ENCODE measurements at places on chromosomes 6 and 20. TPM values are rescaled to one million over a fixed set of nuclear protein-coding genes. Genes with fewer than 3 reads are reported as not detected.

GRCh38 chr20:50953196-50953595 is 5.1 kb downstream of the DPM1 start:
- H3K4me1 ChIP-seq, result peaks cover 10% of the 10 kb centered on the region
- H3K27me3 ChIP-seq, result no peaks in the 10 kb centered on the region
- no peak overlapping the region for H3K4me3 ChIP-seq
- no peak for DNase-seq

DNA sequence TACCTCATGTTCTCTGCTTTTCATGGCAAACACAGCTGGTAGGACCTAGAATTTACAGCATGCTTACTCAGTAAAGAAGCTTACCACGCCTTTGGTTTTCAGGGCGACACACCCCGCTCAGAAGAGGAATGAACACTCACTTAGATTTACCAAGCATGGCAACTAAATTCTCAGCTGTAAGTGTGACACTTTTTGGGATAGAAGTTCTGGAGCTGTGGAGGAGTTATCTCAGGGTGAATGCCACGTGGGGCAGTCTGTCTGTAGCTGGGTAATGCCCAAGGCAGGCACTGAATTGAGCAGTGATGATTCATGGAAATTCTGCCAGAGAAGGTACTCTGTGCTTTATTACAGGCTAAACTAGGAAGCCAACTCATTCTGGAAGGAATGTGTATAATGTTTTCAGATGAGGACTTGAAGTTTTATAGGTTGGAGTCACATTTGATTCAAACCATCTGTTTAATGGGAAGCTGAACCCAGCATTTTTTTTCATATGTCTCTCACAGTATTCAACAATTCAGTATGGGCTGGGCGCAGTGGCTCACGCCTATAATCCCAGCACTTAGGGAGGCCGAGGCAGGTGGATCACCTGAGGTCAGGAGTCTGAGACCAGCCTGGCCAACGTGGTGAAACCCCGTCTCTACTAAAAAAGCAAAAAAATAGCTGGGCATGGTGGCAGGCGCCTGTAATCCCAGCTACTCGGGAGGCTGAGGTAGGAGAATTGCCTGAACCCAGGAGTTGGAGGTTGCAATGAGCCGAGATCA is 3.5 kb upstream of the PRIM2 start:
- H3K4me3 ChIP-seq, result peak overlapping the region; percentile 0
- H3K4me1 ChIP-seq, result peaks cover 30% of the 10 kb centered on the region
- peak; percentile 99 for DNase-seq
- H3K27ac ChIP-seq, result peak overlapping the region; percentile 97

DNA sequence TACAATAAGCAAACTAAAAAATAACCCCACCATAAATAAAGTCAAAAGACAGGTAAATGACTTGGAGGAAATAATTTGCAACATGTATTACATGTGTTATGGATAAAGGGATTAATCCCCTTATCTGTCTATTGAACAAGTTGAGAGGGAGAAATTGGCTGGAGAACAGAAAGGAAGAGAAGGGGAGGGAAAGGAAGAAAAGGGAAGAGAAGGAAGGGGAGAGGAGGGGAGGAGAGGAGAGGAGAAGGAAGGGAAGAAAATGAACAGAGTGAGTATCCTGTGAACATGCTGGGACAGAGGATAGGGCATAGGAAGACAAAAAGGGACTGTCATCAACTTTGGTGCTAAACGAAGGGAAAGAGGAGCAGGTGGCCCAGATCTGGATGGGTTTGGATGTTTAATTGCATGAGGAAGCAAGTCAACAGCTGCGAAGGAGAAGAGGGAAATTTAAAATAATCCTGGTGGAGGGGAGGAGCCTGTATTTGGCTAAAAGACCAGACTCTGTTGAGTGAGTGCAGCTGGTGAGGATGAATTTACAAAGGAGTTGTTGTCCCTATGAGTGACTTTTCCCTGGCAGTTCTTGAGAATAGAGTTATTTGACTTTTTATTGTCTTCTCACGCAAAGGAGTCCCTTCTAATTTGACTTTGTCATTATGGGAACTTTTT is 14.2 kb upstream of the SHLD1 start:
- H3K36me3 ChIP-seq, result no peaks in the 10 kb centered on the region
- no peak overlapping the region for H3K4me3 ChIP-seq
- no peaks in the 10 kb centered on the region for H3K27me3 ChIP-seq

The E2F3 gene
- 24.8 TPM for total RNA-seq

The TRIM31 gene
- total RNA-seq, result not detected

GRCh38 chr20:50190251-50191064 is at the start of gene CEBPB:
Gene CEBPB (plus strand): TSS chr20:50190830. CDS start chr20:50191034, 204 bp downstream.
- peak within 1 kb of the TSS; percentile 98 for H3K27ac ChIP-seq
- H3K4me1 ChIP-seq, result peaks cover 27% of the 10 kb centered on the region
- no peaks in the 10 kb centered on the region for H3K36me3 ChIP-seq
- no peaks in the 10 kb centered on the region for H3K27me3 ChIP-seq
- DNase-seq, result peak; percentile 58

The SIGLEC1 gene
- not detected for total RNA-seq

DNA sequence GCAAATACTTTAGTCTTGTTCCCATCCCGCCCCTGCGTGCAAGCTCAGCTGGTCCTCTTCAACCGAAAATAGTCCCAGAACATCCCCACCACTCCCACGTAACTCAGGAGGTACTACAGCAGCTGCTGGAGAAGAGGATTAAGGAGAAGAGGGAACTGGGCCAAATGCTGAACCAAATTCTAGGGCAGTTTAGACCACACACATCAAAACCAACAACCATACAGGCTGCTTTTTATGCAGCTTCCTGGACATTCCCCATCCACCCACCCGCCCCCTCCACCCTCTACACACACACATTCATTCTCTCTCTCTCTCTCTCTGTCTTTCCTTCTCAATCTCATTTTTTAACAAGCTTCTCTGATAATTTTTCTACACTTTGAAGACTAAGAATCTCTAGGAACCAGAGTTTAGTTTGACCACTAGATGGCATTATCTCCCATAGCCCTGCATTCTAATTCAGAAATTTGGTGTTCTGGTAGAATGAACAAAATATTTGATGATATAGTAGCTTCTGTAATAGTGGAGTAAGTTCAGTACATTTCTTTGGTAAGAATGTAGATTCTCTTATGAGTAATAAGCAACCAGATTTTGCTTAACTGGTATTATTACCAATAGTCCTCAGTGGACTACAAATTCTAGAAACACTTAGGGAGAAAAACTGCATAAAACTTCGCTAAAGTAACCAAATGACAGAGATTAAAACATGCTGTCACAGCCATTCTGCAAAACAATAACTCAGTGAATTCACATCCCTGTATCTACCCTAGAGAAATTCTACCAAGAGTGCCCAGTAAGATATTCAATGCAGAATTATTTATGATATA is 52.1 kb upstream of the BEND6 start:
- no peak overlapping the region for H3K4me3 ChIP-seq
- DNase-seq, result peak; percentile 83
- no peaks in the 10 kb centered on the region for H3K36me3 ChIP-seq
- H3K27me3 ChIP-seq, result no peaks in the 10 kb centered on the region

GRCh38 chr20:44644230-44644617 is 7.3 kb downstream of the ADA start:
- no peaks in the 10 kb centered on the region for H3K36me3 ChIP-seq
- no peak overlapping the region for H3K4me3 ChIP-seq
- H3K27ac ChIP-seq, result peak overlapping the region; percentile 79
- DNase-seq, result no peak
- H3K4me1 ChIP-seq, result peaks cover 42% of the 10 kb centered on the region

DNA sequence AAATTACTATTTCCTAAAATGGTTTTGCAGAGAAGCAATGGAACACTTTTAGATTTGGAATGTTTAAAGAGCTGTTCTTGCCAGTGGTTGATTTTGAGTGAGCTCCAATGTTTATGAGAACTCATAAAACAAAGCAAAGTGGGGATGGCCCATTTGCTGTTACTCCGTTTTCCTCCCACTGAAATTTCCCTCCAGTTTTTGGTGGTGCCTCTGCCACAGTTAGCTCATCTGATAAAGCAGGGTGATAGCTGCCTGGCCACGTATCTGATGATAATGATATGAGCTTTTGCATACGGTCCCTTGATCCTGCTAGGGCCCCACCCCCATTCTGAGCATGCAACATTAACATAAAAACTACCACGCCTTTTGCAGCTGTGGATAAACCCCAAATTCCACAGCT is 10.4 kb downstream of the CD83 start:
- H3K36me3 ChIP-seq, result no peaks in the 10 kb centered on the region
- no peaks in the 10 kb centered on the region for H3K4me1 ChIP-seq
- no peak overlapping the region for H3K27ac ChIP-seq
- H3K27me3 ChIP-seq, result no peaks in the 10 kb centered on the region
- DNase-seq, result no peak

Measured in astrocyte (in vitro differentiated cells and primary cell).